ENCODE measurements at places on chromosomes 7 and 10.

- no peak for DNase-seq
Observed at GRCh38 chr10:127195041-127195506, 1.3 kb downstream of the INSYN2A start.

- DNase-seq = peak; percentile 27
Observed at GRCh38 chr10:77176232-77176631, 461.4 kb downstream of the KCNMA1 start.

DNA sequence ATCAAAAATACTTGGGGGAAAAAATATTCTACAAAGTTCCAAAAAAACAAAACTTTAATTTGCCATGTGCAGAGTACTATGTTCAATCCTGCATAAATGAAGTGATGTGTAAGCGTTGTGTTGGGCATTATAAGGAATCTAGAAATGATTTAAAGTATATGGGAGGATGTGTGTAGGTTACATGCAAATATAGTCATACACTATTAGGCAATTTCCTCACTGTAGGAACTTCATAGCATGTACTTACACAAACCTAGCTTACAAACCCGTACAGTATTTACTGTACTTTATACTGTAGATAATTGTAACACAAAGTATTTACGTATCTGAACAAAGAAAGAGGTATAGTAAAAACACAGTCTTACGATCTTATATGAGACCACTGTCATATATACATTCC is 72.3 kb downstream of the NRBF2 start:
- DNase-seq = no peak

DNA sequence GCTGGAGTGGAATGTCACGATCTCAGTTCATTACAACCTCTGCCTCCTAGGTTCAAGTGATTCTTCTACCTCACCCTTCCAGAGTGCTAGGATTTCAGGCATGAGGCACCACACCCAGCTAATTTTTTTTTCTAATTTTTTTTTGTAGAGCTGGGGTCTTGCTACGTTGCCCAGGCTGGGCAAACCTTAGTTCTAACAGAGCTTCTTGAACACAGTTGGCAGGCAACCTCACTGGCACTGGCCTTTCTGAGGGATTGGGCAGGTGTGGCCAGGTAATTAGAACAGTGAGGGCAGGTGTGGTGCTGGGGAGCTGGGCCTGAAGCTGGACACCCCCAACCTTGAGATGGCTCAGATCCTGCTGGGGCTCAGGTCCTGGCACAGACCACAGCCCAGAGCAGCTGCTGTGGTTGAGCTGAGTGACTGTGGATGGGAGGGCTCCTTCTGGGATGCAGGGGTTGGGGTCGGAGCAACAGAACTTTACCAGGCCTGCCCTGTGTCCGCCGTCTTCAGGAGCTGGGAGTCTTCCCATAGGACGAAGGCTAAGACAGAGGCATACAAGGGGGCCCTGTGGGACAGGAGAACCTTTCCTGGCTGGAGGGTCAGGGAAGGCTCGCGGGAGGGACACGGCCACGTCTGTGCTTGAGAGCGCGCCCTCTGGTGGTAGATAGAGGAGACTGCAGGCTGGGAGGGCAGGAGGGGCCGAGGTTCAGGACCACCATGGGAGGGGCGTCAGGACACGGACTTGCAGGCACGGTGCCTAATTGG is 48.2 kb downstream of the COL26A1 start:
- DNase-seq = peak; percentile 11

DNA sequence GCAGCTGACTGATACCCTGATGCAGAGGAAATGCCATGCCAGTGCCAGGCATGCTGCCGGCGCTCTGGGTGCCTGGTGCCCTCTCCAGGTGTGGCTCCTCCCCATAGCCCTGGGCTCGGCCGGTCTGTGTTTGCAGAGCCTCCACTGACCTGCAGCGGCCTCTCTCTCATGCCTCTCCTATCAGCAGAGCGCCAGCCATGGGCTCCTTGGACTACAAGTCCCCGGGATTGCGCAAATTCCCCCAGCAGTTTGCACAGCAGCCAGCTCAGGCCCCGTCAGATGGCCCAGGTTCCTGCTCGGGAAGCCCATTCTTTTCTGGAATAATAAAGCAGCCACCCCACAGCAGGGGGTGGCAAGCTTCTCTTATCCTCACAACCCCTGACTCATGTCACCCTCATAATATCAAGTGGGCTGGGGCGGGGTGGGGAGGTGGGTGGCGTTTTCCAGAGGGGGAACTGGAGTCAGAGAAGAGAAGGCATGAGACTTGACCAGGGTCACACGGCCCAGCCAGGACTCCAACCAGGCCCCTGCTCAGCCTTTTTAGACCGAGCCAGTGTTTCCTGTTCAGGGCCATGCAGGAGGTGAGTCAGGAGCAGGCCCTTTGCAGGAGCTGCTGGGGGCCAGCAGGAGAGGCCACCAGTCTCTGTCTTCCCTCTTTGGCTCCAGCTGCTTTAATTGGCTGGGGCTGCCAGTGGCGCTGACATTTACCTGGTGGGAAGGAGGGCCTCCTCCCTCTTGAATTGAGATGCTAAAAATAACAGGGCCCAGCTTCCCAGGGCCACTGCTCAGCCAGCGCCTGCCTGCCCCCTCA is 58.6 kb downstream of the ZMIZ1 start:
- no peak for DNase-seq
